ENCODE measurements at places on chromosomes 16 and 17. TPM values are rescaled to one million over a fixed set of nuclear protein-coding genes. Genes with fewer than 3 reads are reported as not detected.

DNA sequence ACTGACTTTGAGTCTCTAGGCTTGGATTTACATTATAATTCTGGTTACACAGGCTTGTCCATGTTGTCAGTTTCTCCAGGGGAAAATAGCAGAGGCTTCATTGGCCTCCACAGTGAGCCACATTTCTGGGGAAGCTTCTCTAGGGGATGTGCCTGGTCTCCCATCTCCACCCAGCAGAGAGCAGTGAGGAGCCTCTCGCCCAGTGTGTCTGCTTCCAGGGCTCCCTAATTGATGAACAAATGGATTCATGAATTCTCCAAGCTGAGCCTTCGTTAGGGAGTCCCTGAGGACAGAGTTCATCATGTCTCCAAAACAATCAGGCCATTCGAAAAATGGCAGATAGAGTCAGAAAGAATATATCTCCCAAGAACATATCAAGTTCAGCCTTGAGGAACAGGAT lies 162.4 kb upstream of the TOX3 start:
- DNase-seq: no peak

DNA sequence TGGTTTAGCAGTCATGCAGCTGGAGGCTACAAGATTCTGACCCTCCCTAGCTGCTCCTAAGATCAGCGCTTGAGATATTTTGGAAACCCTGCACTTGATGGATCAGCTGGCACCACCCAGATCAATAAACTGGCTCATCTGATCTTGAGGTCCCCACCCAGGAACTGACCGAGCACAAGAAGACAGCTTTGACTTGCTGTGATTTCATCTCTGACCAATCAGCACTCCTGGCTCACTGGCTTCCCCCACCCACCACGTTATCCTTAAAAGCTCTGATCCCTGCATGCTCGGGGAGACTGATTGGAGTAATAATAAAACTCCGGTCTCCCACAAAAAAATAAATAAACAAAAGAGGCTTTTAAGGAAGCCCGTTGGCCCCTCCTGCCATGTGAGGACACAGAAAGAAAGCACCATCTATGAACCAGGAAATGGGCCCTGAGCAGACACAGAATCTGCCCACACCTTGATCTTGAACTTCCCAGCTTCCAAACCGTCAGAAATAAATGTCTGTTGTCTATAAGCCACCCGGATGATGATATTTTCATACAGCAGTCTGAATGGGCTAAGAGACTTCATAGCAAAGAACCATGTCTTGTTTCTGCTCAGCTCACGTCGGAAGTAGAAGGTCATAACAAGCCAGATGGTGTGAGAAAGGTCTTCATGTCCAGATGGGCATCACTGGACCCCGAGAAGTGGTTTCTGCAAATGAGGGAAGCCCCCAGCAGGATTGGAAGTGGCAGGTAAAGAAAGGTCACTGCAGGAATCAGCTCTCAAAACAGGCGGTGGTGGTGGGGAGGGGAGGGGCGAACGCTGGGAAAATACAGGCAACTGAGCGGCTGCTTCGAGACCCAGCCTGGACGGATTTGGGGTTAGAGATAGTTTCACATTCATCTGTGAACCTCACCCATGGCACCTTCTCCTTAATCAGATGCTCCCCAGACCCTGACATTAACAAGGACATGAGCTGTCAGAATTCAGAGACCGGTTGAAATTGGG lies 19.8 kb upstream of the RPH3AL start:
- no peak for DNase-seq

- DNase-seq: no peak
These were observed 6.2 kb upstream of the RMI2 start for GRCh38 chr16:11339075-11339474.

DNA sequence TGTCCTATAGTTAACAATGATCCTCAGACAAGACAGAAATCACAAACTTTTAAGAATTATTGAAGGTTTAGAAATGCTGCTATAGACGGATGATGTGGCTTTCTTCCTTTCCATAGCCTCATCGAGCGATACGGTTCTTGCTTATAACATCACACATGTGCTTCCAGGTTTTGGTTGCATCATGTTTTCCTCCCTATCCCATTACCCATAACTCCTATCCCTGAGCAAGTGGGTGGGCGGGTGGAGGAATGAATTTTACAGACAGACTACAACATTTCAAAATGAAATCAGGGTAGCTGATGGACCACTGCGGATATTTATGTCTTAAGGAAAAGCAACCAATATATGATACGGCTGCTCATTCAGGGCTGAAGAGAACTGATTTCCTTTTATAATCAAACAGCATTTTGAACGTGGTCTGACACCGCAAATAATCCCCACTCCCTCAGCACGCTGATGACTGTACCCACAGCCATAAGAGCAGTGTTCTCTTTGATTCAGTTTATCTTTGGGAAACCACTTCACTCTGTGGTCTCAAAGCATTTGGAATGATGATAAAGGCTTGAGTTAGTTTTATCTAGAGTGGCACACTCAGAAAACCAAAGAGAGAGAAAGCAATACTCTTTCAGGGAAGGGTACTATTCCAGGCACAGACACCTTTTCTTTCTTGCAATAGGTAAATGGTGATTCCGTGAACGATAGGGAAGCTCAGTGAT lies 4.6 kb upstream of the AKTIP start:
- no peak for DNase-seq

The CACNG5 gene
- not detected for polyA plus RNA-seq

- no peak for DNase-seq
These were observed 30.1 kb downstream of the IKZF3 start for GRCh38 chr17:39834017-39834416.

DNA sequence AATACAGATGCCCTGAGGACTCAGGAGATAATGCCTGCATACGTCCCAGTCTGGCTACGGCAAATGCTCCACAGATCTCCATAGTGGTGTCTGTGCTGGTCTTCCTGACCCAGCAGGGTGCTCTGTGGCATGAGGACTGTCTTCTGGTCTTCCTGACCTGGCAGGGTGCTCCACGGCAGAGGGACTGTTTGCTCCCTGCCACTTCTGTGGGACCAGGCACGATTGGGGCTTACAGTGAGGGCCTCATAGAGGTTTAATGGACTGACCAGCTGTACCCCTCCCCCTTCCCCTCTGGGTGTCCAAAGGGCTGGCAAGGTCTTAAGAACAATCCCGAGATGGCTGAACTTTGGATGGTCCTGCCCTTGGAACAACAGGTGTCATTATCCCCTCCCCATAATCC lies 123.1 kb downstream of the C16orf78 start:
- DNase-seq: no peak

DNA sequence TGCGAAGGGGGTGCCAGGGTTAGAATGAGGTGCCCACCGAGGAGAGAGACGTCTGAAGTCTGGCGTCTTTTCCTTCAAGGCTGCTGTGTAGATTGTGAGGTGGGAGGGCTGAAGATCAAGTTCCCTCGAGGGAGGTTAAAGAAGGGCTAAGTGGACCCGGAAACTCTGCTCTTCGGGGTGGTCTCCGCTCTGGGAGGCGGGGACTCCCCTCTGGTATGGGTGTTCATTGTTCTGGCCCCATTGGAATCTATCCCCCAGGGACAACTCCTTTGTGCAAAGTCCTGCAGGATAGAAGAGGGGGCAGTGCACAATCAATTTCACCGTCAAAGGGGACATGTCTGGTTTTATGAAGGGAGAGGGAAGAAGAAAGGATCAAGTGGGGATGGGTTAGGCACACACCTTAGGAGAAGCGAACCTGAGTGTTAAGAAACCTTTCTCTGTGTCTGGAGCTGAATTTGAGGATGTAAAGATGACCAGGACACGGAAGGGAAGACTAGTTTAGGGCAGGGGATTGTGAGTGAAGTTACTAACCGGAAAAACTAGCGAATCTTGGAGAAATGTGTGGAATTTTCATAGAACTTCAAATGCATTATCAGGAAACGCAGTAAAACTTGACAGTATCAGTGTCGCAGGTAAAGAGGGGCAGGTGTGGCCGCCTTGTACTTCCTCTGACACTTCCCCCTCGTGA lies 809 bp upstream of the RAB34 start:
- no peak for DNase-seq

The PVALEF gene
- not detected for polyA plus RNA-seq

- DNase-seq: no peak
These were observed 9.2 kb downstream of the DNAH17 start for GRCh38 chr17:78567991-78568390.

- no peak for DNase-seq
These were observed 167.9 kb upstream of the GSE1 start for GRCh38 chr16:85445064-85445778.

- no peak for DNase-seq
These were observed 24.3 kb upstream of the TMEM220 start for GRCh38 chr17:10754109-10754508.

DNA sequence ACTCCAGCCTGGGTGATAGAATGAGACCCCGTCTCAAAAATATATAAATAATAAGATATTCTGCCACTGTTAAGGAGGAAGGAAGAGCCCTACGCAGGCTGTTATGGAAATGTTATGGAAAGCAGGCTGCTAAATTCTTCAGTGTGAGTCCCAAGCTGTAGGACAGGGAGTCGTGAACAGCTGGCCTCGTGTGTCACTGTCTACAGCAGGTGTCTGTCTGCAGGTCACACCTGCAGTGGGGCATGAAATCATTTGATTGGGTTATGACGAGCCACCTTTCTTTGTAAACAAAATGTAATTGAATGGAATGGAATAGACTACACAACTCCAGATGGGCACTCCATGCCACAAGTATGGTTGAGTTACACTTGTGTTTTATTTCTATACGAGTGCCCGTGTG lies 15.6 kb upstream of the LITAF start:
- no peak for DNase-seq

Measured in AG04450 (cell line).